T follicular helper cell (primary cell): ENCODE measurements at places on chromosomes 1 and 21.

DNA sequence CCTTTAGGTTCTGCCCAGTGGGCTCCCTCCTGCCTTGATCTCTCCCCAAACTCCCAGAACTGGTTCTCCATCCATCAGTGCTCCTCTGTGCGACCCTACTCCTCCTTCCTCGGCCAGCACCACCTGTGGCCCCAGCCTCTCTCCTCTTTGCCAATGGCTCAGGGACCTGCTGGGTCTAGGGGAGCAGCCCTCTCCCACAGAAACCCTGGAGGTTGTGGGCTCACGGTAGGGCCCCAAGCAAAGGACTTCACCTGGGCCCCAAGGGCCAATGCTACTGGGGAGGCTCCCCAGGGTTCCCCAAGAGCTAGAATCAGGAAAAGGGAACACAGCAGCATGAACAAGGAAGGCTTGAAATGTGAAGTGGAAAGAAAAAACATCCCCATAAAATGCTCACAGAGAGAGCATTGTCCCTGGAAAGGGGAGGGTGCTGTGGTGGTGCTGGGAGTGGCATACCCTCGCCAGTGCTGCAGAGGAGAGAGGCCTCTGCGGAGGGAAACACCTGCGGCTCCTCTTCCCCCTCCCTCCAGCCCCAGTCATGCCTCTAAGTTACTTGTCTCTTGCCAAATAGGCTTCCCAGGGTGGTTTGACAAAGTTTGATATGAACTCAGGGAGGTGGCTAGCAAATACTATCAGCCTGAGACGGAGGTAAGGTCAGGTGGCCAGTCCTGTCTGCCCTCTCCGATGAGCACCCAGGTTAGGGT is 2.5 kb downstream of the TMEM63A start:
- DNase-seq = no peak

DNA sequence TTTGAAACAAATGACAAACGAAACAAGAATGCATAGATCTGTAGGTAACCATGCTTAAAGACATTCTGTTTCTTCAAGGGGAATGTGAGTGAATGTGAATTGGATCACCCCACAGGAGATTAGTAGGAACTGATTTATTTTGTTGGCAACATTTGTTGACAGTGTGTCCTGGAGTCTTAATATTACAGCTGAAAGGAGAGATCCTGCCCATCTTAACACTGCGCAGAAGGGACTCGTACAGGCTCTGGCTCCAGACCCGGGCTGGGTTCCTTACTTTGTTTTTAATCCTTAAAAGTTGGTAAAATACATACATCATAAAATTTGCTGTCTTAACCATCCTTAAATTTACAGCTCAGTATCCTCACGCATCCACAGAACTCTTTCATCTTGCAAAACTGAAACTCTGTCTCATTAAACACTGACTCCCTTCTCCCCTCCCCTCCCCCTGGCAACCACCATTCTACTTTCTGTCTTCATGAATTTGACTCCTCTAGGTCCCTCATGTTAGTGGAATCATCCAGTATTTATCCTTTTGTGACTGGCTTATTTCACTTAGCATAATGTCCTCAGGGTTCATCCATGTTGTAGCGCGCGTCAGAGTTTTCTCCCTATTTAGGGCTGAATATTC is 74.1 kb downstream of the GALNT2 start:
- DNase-seq = no peak

DNA sequence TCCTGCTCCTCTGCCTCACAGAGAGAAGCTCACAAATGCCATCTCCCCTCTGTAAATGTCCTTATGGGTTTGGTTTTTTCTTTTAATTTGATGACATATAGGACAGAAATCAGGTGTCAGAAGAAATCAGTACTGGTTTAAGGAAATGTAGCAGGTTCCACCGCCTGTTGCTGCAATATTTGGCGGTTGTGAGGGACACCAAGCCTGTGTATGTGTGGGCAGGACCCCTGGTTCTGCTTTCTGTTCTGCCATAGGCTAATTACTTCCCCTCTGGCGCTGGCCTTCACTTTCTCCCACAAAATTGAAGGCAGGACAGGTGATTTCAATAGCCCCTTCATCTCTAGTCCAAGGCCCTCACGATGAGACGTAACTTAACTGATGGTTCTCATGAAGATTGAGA is 69.2 kb downstream of the PRDM2 start:
- no peak for DNase-seq

DNA sequence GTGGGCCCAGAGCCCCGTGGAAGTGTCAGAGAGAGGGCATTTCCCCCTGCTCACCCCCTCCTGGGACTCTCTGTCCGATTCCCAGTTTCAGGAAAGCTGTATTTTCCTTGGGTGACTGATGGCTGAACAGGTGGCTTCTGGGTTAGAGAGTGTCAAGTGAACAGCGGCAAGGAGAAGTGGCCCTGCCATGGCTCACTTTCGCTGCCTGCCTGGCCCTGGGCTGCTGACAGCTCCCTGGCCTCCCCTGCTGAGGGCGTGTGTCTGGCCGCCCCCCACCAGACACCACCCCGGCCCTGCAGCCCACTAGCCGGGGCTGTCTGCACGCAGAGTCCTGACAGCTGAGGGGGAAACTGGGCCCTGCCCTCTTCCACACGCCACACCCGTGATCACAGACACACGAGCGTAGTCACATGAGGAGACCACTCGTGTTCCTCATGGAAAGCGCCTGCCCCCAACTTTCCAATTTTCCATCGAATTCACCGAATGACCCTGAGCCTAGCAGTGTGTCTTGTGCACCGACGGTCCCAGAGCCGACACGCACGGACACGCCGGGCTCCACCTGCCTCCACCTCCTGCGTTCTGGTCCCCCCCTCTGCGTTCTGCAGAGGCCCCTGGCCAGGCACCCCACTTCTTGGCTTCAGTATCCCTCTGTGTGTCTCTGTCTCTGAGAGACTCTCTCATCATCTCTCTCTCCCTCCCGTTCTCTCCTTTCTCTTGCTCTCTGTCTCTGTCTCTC is 60.6 kb upstream of the CASZ1 start:
- no peak for DNase-seq

DNA sequence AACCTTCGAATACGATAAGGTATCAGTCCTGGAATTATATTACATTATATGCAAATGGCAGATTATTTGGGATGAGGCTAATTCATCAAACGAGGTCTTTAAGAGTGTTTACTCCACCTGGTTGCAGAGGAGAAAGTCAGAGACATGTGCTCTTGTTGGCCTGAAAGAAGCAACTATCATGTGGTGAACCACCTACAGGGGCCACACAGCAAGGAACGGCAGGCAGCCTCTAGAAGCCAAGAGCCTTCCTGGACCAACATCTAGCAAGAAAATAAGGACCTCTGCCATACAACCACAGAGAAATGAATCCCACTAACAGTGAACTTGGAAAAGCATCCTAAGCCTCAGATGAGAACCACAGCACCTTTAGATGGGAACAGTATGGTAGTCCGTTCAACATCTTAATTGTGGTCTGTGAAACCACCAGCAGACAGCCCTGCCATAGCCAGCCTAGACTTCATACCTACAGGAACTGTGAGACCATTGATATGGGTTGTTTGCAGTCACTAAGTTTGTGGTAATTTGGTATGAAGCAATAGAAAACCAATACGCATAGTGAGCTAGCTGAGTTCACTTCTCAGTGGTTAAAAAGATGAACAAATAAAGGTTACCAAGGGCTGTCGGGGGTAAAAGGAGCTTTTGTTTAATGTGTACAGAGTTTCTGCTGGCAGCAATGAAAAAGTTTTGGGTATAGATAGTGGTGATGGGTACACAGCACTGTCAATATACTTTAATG is 345.7 kb upstream of the RUNX1 start:
- DNase-seq = no peak

DNA sequence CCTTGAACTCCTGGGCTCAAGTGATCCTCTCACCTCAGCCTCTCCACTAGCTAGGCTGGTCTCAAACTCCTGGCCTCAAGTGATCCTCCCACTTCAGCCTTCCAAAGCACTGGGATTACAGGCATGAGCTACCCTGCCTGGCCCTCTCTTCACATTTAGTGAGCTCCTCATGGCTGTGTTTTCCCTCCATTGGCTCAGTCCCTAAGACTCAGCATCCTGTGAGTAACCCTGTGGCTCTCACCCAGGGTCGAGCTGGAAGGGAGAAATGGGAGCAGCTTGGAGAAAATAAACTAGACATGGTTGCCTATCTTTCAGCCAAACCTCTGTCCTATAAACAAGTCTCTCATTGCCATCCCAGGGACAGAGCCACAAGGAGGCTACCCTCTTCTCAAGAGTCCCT is 17.5 kb downstream of the NCF2 start:
- no peak for DNase-seq
